Fibroblast of villous mesenchyme (primary cell): ENCODE measurements at places on chromosomes 7 and 10. TPM values are rescaled to one million over a fixed set of nuclear protein-coding genes. Genes with fewer than 3 reads are reported as not detected.
A peak's percentile ranks its signal among the peaks of the same experiment; 100 is the strongest.

GRCh38 chr10:84293574-84294016 lies 34.8 kb upstream of the CCSER2 start:
- DNase-seq = no peak

Gene HMX3
- total RNA-seq = not detected in 2 replicates

Gene STN1
- total RNA-seq = 23.3 and 29.3 TPM in 2 replicates

DNA sequence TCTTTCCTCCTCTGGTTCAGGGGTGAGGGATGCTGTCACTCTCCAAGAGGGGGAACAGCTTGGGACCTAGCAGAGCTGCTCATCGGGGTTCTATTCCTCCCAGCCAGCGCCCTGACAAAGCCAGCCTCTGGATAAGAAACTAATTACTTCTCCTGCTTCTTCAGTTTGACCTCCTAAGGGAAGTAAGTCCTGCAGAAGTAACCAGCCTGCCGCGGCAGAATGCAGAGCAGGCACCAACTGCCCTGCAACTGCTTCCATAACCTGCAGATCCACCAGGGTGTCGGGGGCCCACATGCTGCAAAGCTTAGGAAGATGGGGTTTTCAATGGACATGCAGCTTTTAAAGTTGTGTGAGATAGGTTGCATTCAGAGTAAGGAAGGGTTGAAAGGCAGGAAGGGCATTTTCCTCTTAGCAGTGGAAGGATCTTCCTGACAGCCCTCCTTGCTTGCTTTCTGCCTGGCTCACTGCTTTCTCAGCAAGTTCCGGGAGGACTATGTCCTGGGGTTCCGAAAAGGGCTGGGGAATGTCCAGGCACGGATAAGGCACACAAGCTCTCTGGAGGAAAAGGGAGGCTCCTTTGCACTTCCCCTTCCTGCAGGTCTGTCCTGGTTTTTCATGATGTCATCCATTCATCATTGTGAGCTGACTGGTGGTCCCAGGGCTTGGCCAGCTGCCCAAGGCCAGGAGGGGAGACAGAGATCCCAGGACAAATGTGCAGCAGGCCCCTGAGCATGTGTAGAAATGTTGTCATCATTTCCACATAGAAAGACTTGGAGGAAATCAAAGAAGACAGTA lies 24.3 kb upstream of the CALU start:
- DNase-seq = no peak

Gene HABP2
- total RNA-seq = not detected in 2 replicates

- no peak for DNase-seq
Observed at GRCh38 chr10:114879541-114880158, 58.1 kb downstream of the FHIP2A start.

DNA sequence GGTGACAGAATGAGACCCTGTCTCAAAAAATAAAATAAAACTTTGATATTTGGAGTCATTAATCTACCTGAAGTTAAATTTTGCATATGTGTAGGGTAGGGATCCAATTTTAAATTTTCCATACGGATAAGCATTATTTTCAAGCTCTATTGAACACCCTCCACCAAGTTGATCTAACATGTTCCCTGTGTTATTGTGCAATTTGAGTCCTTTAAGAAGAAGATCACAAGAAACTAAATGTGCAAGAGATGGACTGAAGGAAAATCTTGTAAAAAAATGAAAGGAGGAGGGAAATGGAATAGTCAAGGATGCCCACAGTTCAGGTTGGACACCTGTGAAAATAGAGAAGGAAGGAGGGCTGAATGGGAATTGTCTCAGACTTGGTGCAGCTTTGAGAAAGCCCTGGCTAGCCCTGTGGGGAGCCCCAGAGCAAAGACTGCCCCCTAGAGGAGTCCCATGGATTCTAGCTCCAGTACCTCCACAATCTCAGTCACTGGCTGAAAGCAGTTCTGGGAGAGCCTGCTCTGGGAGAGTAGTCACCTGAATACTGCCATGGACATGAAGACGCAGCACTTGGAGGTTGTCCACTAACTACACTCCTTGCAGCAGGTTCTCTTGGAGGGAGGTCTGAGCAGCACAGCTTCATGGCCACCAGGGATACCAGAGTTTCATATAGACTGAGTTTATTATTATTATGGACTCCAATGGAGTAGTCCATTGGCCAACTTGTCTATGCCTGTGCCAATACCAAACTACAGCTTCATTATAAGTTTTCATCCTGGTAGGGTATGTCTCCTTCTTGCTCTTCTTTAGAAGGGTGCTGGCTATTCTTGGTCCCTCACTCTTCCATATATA lies 5.7 kb upstream of the TIAL1 start:
- peak; percentile 36 for DNase-seq

Gene R3HCC1L
- 10.6 and 12.1 TPM in 2 replicates for total RNA-seq

GRCh38 chr10:124533266-124533665 lies 71.6 kb downstream of the LHPP start:
- no peak for DNase-seq

DNA sequence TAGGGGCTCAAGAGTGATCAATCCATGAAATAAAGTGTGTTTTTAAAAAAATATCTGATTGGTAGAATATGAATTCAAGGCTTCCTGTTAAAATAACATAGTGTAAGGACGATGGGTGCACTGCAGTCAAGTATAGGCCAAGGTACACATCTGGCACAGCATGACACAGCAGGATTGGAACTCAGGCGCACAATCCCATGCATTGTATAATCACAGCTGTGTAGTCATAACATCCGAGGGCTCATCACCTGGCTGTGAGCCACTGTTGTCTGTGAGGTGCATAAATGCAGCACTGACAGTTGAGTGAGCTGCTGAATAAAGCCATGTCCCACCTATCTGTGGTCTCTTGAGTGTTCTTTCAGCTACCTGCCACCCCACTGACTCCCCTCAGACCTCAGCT lies 142.3 kb upstream of the HPS1 start:
- peak; percentile 59 for DNase-seq

Gene FGL2
- 0.86 and 0.97 TPM in 2 replicates for total RNA-seq

Gene ATRNL1
- 8.4 and 13.0 TPM in 2 replicates for total RNA-seq

GRCh38 chr10:46514431-46514861 lies 42.0 kb downstream of the GPRIN2 start:
- DNase-seq = no peak

DNA sequence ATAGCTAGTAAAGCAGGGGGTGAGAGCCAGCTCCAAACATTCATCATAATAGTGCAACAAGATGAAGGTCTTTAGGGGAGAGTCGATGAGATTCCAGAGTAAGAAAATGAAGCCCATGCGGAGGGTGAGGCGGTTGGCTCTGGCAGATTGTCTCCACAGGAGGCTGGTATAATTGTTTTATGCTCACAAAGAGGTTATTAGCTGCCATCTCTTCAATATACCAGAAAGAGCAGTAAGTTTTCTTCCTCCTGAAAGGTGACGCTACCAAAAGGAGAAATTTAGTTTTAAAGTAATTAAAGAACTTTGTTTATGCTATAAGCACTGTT lies 59.2 kb upstream of the KCNIP2 start:
- DNase-seq = no peak

- DNase-seq = no peak
Observed at GRCh38 chr7:100764841-100765240, 31.4 kb downstream of the ZAN start.

DNA sequence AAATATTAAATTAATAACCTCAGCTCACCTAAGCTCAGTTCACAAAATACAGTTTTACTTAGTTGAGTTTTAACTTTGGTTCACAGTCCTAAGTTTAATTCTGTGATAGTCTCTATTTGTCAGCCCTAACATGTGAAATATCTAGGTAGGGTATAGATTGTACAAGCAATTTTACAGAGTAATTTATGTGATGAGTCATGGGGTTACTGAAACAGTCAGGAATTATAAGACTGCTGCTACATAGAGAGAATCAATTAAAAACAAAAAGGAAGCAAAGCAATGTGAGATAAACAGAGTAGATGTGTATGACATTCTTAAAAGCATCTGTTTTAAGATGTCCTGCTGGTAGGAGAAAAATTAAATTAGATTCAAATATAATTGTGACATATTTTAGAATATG lies 1018.2 kb upstream of the KCND2 start:
- DNase-seq = peak; percentile 15

Gene NEURL1
- under 0.01 TPM in 2 replicates for total RNA-seq

Gene SHTN1
- 2.2 and 2.6 TPM in 2 replicates for total RNA-seq

GRCh38 chr10:132888898-132889490 lies 53.4 kb downstream of the CFAP46 start:
- no peak for DNase-seq

Gene TACR2
- under 0.01 TPM in 1 of 2 replicates, not detected in the other for total RNA-seq

DNA sequence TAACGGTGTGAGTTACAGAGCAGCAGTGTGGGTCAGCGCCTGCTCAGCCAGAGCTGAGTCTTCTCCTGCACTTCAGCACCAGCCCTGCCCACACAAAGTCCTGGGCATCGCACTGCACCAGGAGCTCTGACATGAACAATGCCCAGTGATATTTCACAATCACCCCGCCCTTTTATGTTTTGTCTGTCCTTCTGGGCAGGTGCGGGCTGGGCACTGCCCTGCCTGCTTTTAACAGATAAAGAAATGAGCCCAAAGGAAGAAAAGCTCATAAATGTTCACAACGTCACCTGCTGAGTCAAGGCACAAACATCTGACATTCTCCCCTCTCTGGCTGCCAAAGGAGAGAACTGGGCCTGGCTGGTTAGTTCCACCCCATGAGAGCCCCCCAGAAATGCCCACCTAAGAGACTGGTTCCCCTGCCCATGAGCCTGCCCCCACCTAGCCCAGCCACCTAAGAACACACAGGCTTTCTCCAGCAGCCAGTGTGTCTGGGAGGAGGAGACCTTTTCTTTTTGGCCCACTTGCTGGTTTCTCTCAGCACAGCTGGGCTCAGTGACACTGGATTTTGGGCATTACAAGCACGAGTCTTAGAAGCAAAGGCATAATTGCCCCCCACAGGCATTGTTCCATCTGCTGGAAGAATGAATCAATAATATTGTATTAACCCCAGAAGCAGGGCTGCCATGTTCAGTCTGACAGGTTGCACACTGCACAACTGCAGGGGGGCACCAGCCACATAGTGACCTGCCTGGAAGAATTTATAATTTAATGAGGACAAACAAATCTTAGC lies 22.3 kb downstream of the CALML3 start:
- peak; percentile 57 for DNase-seq

- peak; percentile 90 for DNase-seq
Observed at GRCh38 chr10:96587264-96588059, 650 bp upstream of the TM9SF3 start.
